NCI-H69 (cell line): ENCODE measurements at places on chromosomes 11 and 22.

GRCh38 chr22:22769434-22770279 lies 118.0 kb upstream of the IGLL5 start:
- no peak for DNase-seq

- DNase-seq: peak; percentile 36
Observed at GRCh38 chr11:120121914-120122473, 15.9 kb downstream of the TRIM29 start.

DNA sequence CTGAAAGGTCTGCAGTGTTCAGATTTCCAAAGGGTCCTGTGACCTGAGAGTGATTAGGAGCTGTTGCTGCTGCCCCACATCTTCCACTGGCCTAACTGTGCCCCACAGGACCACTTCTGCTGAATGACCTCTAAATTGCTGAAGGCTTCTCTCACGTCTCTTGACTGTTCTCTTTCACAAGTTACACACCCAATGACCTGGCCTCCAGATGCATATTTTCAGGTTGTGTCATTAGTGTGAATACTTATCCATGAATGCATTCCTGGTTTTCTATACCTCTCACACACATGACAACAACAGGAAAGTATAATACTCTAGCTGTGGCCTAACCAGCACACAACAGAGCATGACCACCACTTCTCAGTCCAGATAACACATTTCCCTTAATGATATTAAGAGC lies 15.4 kb downstream of the PRR14L start:
- no peak for DNase-seq

DNA sequence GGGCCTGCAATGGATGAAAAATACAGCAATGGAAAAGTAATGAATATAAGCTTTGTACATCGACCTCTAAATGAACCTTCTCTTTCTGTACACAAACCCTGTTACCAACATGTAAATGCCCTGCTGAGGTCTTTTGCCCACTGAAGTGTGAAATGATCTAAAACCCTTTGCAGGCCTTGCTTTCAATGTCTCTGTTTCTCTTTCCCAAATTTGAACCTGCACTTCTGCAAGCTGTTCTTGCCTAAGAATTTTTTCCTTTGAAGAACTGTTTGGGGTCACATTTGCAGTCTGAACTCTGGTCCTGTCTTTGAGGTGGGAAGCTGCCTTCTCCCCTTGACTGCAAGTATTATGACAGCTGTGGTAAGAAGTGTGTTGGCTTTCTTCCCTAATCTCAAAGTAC lies 1237.1 kb downstream of the FAM181B start:
- peak; percentile 55 for DNase-seq

DNA sequence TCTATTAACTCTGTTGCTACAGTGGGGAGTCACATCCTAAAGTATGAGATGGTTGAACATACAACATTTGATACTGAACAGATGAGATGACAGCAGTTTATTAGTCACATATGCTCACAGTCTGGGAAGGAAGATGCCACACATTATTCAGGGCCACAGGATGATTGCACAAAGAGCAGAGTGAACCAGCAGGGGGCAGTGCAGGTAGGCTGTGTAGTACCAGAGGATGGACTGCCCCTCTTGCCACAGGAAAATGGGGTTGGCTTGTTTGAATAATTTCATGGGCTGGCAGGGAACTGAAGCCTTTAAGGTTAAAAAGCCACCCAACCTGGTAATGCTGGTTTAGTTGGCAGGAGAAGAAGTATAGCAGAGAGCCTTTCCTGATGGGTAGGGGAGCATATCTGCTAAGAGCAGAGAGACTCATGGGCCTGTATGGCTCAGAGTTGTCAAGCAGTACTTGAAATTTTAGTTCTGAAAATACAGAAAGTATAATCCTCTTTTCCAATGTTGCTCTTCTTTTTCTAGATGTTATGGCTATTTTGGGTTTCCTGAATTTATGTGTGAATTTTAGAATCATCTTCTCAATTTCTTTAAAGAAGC lies 180.4 kb upstream of the B3GAT1 start:
- DNase-seq: peak; percentile 36

DNA sequence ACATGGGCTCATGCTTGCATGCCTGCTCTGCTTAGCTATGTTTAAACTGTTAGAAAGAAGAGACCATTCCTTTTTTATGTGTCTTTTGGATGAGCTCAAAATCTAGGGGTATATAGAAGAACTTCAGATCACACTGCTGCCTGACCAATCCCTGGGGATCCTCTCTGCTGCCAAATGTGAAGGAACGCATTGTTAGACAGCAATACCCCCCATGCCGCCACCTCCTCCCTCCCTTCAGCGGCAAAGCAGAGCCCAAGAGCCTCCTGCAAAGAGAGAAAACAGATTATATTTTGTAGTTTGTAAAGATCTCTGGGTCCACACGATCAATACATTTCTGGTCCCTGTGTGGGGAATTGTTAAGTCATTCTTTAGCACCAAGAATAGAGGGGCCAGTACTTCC lies 677.6 kb downstream of the NTM start:
- peak; percentile 32 for DNase-seq

- no peak for DNase-seq
Observed at GRCh38 chr22:46610356-46610755, 9.8 kb upstream of the GRAMD4 start.

DNA sequence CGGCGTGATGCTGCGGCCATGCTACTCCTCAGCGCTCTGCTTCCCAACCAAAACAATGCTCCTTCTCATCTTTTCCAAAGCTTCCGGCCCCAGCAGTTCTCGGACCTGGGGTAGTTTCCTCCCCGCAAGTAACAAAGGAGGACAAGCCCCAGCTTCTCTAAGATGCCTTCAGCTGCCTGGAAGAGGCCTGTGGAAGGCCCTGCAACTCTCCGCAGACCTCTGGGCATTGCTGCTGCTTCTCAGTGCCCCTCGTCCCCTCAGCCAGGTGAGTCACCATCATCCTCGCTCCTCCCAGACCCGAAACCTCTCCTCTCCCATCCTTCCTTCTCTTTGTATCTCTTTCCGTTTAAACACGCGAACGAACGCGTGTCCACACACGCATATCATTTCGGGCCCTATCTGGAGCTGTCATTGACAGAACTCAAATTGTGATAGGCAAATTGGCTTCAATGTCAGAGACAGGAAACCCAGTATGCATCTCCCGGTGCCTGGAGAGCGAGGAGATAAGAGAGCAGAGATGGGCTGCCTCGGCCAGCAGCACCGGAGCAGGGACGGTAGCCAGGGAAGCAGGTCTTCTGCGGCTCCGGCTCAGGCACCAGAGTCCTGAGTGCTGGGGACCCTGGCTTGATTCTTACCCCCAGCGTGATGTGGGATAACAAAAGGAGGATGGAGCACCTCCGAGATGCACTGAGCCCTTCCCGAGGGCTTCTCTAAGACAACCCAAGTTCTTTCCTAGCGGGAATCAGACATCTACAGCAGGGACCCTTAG lies 22.0 kb upstream of the JAM3 start:
- DNase-seq: no peak

DNA sequence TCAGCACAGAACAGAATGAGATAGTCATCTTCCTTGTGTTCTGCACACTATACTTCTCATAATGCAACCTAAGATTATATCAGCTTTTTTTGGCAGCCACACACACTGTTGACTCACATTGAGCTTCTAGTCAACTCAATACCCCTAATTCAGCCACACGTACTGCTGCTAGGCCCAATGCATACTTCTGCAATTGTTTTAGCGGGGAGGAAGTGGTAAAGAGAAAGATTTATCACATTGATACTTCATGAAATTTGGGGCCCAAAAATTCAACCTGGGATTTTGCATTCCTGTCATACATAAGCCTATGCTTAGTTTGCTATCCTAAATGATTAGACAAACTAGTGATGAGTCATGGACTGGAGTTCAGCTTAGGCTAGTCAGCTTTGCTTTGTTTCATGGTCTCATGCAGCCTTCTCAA lies 8.6 kb upstream of the UPB1 start:
- no peak for DNase-seq

GRCh38 chr11:99069856-99070444 lies 49.2 kb downstream of the CNTN5 start:
- peak; percentile 96 for DNase-seq

DNA sequence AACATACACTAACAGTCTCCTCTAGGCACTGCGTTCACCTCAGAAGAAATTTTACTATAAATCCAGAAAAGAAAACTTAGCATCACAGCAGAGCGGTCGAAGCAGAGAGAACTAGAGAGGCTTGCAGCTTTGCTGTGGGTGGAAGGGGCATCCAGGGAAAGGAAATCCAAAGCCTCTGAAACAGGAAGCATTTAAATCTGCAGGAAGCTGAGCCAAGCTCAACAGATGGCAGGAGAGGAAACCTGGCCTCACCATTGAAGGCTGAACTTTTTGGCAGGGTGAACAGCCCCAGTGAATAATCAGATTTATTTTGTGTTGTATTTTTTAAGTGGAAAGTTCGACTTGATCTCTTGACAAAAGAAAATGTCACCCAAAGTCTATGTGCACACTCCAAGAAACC lies 858.1 kb downstream of the OPCML start:
- peak; percentile 23 for DNase-seq

- DNase-seq: no peak
Observed at GRCh38 chr22:29265305-29265704, 2.5 kb downstream of the RHBDD3 start.

DNA sequence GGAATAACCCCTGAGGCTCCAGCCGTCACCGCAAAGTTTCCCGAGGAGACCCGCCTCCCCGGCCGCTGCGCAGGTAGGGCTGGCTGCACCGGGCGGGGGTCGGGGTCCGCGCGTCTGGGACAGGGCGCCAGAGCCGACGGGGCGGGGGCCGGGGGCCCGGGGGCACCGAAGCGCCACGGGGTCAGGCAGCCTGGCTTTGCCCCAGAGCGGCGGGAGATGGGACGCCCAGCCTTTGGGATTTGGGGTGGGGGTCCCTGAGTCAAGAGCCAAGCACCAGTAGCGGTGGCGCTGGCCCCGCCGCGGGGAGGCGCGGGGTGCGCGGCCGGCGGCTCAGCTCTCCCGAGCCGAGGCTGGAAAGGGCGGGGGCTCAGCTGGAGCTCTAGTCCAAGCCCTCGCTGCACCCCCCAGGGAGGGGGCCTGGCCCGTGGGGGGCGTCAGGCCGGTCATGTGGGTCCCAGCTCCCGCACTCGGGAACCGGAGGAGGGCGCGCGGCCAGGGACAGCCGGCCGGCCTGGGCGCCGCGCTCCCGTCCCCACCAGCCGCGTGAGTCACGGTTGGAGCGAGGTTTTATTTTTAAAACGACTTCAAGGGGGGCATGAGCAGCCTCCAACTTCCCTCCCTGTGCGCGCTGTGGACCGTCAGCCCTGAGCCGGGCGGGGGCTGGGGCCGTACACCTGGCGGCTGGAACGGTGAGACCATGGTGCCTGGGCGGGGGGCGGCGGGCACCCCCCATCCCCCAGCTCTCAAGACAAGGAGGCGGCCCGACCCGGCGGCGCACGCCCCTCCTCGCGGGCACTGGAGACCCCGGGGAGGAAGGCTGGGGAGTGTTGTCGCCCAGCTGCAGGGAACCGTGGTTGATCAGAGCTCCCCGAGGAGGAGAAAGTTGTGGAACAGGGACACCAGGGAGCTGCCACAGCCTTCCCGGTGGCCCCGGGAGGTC lies 626 bp downstream of the FLRT1 start:
- DNase-seq: peak; percentile 73

DNA sequence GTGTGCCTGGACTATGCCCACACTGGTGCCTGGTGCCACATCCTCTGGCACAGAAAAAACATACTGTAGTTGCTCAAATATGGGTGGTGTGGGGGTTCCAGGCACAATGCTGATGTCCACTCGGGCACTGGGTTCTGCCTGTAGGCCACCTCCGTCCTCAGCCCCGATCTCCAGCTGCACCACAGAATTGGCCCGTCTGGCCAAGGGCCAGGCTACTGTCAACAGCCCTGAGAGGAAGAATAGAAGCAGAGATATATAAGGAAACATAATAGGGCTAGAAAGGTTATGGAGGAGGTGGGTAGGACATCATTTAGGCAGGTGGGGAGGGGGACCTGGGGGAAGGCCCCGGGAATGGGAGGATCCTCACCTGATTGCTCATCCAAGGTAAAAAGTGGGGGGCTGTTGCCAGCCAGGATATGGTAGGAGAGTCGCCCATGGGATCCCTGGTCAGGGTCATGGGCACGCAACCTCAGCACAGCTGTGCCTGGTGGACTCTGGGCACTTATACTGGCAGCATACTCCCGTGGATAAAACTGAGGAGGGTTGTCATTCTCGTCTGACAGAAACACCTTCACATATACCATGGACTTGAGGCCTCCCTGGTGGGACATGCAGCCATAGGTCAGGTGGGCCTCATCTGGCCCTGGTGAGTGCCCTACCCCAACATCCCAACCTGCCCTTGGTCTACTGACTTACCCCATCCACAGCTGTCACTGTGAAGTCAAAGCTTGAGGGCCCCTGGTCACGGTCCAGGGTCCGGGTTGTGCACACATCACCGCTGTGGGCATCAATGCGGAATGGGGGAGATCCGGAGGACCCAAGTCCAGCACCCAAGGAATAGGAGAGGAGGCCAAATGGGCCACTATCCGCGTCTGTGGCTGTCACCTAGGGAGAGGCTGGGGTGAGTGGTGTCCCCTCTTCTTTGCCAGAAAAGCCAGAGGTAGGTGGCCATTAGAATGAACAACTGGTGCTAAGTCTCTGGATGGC lies 14.5 kb upstream of the TPP1 start:
- DNase-seq: no peak

GRCh38 chr11:68704887-68705286 lies 20.5 kb downstream of the GAL start:
- peak; percentile 70 for DNase-seq

GRCh38 chr11:71501071-71501985 lies 25.7 kb upstream of the KRTAP5-7 start:
- no peak for DNase-seq

DNA sequence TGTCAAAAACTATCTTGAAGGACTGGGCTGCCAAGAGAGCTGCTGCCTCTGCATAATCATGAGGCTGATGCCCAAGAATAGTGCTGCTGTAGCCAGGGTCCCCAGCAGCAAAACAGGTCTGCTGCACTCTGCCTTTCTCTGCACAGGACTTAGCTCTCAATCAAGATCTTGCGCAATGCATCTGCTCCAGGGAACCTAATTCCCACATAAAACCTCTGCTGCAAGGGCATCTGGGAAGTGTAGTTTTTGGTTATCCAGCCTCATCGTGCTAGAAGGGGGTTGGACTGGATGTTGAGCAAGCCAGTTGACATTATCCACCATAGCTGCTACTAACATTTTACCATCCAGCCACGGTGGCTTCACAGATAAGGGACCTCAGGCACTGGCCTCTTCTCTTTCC lies 192.7 kb downstream of the C11orf91 start:
- peak; percentile 41 for DNase-seq

DNA sequence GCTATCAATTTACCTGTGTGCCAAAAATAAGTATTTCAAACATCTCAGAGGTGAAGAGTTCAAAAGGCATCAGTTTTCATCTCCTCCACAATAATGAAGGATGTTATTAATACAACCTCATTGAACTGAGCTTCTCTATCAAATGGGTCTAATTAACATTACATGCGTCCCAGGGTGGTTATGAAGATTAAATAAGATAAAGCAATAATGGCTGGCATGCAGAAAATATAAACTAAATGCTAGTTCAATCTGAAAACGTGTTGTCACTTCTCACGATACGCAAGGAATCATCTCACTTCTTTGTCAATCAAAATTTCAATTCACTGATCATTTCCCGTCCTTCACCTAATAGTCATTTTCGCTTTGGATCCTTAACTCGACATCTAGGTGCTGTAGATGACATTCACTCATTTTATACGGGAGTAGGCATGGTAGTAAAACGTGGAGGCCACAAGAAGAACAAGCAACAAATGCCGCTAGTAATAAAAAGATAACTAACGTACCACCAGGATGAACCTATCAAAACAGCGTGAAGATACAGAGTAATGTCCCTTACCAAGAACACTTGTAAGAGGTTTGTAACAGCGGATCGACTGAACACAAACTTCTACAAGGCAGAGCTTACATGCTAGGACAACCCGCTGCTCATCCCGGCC lies 918 bp downstream of the CHORDC1 start:
- peak; percentile 35 for DNase-seq

- no peak for DNase-seq
Observed at GRCh38 chr11:70029115-70029860, 48.8 kb upstream of the ANO1 start.

GRCh38 chr11:13944911-13945425 lies 17.6 kb upstream of the SPON1 start:
- DNase-seq: peak; percentile 79
